HFFc6 (cell line): ENCODE measurements at places on chromosomes 2 and 18. TPM values are rescaled to one million over a fixed set of nuclear protein-coding genes. Genes with fewer than 3 reads are reported as not detected.

Gene DSG2
- total RNA-seq: not detected in 3 replicates

Gene DSG4
- total RNA-seq: not detected in 3 replicates

Gene PSMA8
- not detected in 3 replicates for total RNA-seq

Gene TTR
- not detected in 2 replicates for total RNA-seq

Gene RAPH1
- 43.8 to 48.2 TPM (median 47.3 TPM) in 3 replicates for total RNA-seq

Gene DPP4
- 28.4 to 40.4 TPM (median 35.1 TPM) in 3 replicates for total RNA-seq

Gene LMAN2L
- 24.0 to 27.7 TPM (median 24.7 TPM) in 3 replicates for total RNA-seq

Gene CMPK2
- total RNA-seq: not detected in 3 replicates

Gene XPO1
- total RNA-seq: 111 and 122 TPM in 2 replicates

Gene DNER
- total RNA-seq: 0.12 to 3.0 TPM in 2 of 3 replicates, not detected in the other

Gene ERBB4
- not detected in 3 replicates for total RNA-seq

Gene IL18RAP
- total RNA-seq: not detected in 2 replicates

Gene ZNG1B
- total RNA-seq: 24.3 to 28.3 TPM (median 24.7 TPM) in 3 replicates

Gene HOXD8
- total RNA-seq: 3.0 and 4.2 TPM in 2 replicates

Gene LOXL3
- 59.8 to 75.7 TPM (median 62.3 TPM) in 3 replicates for total RNA-seq

Gene GPR75
- total RNA-seq: 1.4 to 2.0 TPM (median 1.9 TPM) in 3 replicates

Gene SCYGR4
- not detected in 3 replicates for total RNA-seq

Gene TANC1
- 23.0 to 28.0 TPM (median 25.4 TPM) in 3 replicates for total RNA-seq

Gene METTL5
- 62.4 to 76.5 TPM (median 63.9 TPM) in 3 replicates for total RNA-seq

Gene POTEC
- total RNA-seq: not detected in 3 replicates

Gene SIX3
- not detected in 2 replicates for total RNA-seq

Gene LCT
- not detected in 2 replicates for total RNA-seq

Gene CCL20
- not detected in 3 replicates for total RNA-seq

Gene OSBPL6
- 3.2 to 7.6 TPM (median 6.2 TPM) in 3 replicates for total RNA-seq

Gene HOXD13
- 1.4 to 1.8 TPM (median 1.6 TPM) in 3 replicates for total RNA-seq

Gene DSG3
- total RNA-seq: not detected in 3 replicates

Gene GAREM2
- total RNA-seq: not detected in 3 replicates

Gene IL18R1
- total RNA-seq: not detected in 3 replicates

Gene FOXD4L1
- total RNA-seq: 0.18 to 0.19 TPM in 2 of 3 replicates, not detected in the other

Gene SCN9A
- 39.0 to 63.5 TPM (median 54.8 TPM) in 3 replicates for total RNA-seq

Gene IL1RN
- total RNA-seq: not detected in 3 replicates

Gene SERPINB13
- total RNA-seq: not detected in 3 replicates

Gene INO80C
- total RNA-seq: 10.4 to 13.3 TPM (median 12.3 TPM) in 3 replicates

Gene GCG
- total RNA-seq: not detected in 3 replicates

Gene TDRD15
- not detected in 3 replicates for total RNA-seq

Gene CTAGE1
- total RNA-seq: 0.18 to 0.22 TPM (median 0.21 TPM) in 3 replicates

Gene MARCHF4
- 46.7 to 64.7 TPM (median 47.1 TPM) in 3 replicates for total RNA-seq

Gene HOXD9
- total RNA-seq: 2.3 to 2.7 TPM (median 2.4 TPM) in 3 replicates

Gene SNRPD1
- total RNA-seq: 63.0 to 82.1 TPM (median 79.6 TPM) in 3 replicates

Gene BCL11A
- total RNA-seq: 1.4 and 2.5 TPM in 2 replicates

Gene TGFA
- total RNA-seq: 0.14 to 0.38 TPM in 2 of 3 replicates, not detected in the other

Gene TEX51
- total RNA-seq: not detected in 3 replicates

Gene ASXL2
- total RNA-seq: 19.7 to 29.6 TPM (median 24.3 TPM) in 3 replicates
